ENCODE measurements at places on chromosomes 13 and 19.
A peak's percentile ranks its signal among the peaks of the same experiment; 100 is the strongest.

GRCh38 chr13:74248477-74248876, 114.3 kb upstream of the KLF12 start:
- no peak for DNase-seq

GRCh38 chr13:94622344-94622743, 20.7 kb downstream of the GPR180 start:
- DNase-seq, result no peak

GRCh38 chr13:111626371-111627305, 306.2 kb downstream of the TEX29 start:
- DNase-seq, result no peak

GRCh38 chr19:39390751-39391437, at the start of the genes MED29 and PAF1:
Gene MED29, plus strand, starts transcription at chr19:39391378. Its CDS starts 45 bp downstream, at chr19:39391423.
Gene PAF1, minus strand, starts transcription at chr19:39391106. Its CDS starts 242 bp downstream, at chr19:39390864.
- DNase-seq, result peak; percentile 98

- DNase-seq, result no peak
Measured at GRCh38 chr13:32883474-32883873, 132.7 kb upstream of the KL start.

DNA sequence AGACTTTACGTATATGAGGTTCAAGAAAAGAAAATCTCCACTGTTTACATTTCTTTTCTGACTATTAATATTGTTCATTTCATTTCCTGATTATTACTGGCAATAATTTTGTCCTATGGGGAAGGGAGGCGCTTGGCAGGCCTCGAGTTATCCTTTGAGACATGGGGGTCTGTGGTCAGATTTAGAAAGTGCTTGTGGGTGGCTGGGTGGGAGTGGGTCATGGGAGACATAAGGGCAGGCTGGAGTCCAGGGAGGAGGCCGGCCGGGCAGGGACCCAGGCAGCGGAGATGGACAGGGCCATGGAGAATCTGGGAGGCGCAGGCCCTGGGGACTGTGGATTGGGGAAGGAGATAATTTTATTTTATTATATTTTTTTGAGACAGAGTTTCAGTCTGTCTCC, 40.1 kb downstream of the LTBP4 start:
- DNase-seq, result no peak

DNA sequence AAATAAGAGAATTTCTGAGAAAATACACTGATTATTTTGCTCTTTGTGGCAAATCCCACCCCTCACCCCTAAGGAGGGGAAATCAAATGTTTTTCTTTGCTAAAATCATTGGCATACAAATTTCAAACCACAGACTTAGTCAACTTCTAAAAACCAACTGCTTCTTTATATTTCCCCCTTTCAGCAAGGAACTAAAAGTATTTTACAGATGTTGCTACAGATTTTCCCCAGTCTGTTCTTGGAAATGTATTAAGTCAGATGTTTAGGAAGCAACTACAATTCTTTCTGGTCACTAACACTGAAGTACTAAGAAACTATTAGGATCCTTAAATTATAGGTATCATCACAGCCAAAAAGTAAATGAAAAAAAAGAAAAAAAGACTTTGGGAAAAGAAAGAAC, 6.9 kb downstream of the MTMR6 start:
- no peak for DNase-seq

DNA sequence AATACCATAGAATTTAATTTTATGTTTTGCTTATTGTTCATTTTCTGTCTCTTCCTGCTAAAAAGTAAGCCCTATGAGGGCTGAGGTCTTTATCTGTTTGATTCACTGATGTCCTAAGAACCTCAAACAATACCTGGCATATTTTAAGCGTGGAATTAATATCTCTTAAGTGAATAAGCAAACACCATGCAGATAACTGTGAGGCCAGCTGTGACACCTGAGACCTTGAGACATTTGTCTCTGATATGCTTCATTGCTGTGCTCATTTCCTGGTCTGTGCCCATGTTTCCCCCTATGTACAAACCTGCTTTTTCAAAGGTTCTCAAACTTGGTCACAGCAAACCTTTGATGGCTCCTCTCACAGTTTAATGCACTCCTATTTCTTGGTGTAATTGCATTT, 254.6 kb downstream of the COG6 start:
- DNase-seq, result no peak

GRCh38 chr19:4923276-4923747, 14.0 kb downstream of the UHRF1 start:
- no peak for DNase-seq

GRCh38 chr13:49253310-49253709, 5.6 kb downstream of the CDADC1 start:
- DNase-seq, result no peak

- peak; percentile 96 for DNase-seq
Measured at GRCh38 chr19:52897138-52897935, at the start of gene ZNF320. Gene ZNF320, minus strand, starts transcription at chr19:52897635. Its CDS starts 7,380 bp downstream, at chr19:52890255.

DNA sequence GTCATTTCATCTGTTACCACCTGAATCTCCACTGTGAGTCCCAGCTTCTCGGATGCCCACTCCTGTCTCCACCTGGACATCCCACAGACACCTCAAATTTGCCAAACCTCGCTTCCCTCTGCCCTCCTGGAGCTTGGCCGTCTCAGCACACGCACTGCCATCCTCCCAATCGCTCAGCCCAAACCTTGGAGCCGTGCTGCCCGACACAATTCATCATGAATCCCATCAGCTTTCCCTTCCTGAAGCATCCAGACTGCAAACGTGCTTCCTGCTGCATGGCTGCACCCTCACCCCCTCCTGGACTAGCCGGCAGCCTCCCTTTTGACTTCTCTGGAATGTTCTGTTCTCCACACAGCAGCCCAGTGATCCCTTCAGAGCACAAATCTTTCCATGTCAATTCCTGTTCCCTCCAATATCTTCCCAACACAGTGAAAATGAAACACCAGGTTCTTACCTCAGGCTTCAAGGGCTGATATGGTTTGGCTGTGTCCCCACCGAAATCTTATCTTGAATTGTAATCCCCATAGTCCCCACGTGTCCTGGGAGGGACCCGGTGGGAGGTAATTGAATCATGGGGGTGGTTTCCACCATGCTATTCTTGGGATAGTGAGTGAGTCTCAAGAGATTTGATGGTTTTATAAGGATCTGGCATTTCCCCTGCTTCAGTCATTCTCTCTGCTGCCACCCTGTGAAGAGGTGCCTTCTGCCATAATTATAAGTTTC, 1.1 kb upstream of the PROZ start:
- no peak for DNase-seq

- peak; percentile 79 for DNase-seq
Measured at GRCh38 chr19:12937093-12937926, 1.1 kb upstream of the CALR start.

DNA sequence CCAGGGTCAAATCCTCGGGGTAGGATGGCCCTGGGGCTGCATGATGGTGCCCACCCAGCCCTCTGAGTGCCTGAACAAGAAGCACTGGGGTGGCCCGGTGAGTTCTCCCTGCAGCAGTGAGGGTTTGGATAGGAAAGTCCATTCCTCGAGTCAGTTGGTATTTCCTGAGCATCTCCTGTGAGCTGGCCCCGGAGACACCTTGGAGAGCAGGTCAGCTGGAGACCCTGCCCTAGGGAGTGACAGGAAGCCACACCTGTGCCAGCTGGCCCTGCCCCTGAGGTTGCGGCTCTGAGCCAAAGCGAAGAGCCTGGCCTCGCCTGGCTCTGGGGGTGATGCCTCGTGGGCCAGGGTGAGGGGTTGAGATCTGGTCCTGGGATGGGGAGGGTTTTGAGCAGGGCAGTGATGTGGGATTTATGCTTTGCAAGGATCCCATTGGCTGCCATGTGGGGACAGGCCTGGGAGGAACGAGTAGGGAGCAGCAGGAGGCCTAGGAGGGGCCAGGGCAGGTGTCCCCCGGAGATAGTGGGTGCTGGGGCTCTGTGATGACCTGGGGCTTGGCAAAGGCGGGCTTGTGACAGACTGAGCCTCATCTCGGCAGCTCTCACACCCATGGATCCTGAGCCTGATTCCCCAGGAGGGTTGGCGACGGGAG, 16.0 kb downstream of the CRTC1 start:
- DNase-seq, result no peak
